Activated CD8-positive, alpha-beta T cell treated with anti-CD3 and anti-CD28 coated beads, Interleukin-2, amount 10 ng/mL, durations not matched to agents 7 days and 5 days (primary cell): ENCODE measurements at places on chromosomes 11 and 22.

GRCh38 chr11:132646890-132647289 lies 885.4 kb downstream of the OPCML start:
- DNase-seq = no peak

- DNase-seq = no peak
Observed at GRCh38 chr22:48603621-48604320, 1223.9 kb downstream of the BRD1 start.

DNA sequence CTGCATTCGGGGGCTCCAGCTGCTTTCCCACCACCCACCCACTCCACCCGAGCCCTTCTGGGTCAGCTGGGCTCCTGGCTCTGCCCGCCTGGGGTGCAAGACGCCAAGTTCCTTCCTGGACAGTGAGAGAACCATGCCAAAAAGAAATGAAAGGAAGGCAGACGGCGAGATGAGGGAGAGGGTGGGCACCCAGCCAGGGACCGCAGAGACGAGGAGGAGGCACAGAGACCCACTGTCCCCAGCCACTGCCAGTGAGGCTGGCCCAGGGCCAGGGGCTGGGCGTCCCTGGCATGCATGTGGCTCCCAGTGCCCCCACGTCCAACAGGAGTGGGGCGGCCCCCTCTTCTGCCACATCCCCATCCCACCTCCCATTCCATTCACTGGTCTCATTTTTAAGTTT lies 10.8 kb upstream of the CD81 start:
- DNase-seq = no peak

- peak; percentile 85 for DNase-seq
Observed at GRCh38 chr22:50529897-50530579, at the start of gene TYMP. Gene TYMP, minus strand, starts transcription at chr22:50530012. Its CDS starts 303 bp downstream, at chr22:50529709.

GRCh38 chr22:40423882-40424640 lies 53.7 kb downstream of the SGSM3 start:
- DNase-seq = no peak

GRCh38 chr22:49638788-49639187 lies 188.9 kb downstream of the BRD1 start:
- DNase-seq = no peak
